AG09309 (cell line): ENCODE measurements at places on chromosomes 3 and 15.

DNA sequence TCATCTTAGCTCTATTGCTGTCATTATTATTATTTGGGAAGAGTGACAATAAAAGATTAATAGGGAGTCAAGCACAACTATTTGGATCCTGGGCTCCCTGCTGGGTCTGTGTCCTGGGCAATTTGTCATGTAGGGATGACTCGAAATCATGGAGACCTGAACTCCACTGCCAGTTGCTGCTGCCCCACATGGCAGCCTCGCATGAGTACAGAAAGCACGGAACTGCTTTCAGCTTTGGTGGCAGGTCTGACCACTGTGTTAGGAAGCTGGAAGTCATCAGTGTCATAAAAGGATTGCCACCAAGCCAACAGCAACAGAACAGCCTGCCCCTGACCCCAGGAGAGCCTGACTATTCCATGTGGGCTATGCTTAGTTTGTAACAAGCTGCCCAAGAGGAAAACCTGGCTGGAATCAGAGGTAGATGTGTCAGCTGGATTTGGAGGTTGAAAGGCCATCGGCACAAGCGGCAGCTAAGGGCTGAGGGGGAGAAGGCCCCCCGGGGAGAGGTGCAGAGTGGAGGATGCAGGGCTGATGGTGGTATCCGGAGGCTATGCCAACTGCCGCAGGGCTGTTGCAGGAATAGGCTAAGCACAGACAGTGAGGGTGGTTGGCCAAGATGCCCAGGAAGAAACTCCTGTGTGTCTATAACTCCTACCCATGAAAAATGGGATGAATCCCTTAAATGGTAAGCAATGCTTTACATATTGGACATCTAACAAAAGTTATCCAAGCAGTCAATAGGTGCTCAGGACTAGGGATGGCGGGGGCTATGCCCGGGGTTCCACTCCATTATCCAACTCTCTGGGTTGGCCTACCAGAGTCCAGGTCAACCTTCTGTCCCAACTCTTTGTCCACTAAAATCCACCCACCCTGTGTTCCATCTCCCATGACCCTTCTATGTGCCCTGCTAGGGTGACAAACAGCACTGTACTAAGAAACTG is 291.6 kb downstream of the ADAMTS17 start:
- no peak for DNase-seq

DNA sequence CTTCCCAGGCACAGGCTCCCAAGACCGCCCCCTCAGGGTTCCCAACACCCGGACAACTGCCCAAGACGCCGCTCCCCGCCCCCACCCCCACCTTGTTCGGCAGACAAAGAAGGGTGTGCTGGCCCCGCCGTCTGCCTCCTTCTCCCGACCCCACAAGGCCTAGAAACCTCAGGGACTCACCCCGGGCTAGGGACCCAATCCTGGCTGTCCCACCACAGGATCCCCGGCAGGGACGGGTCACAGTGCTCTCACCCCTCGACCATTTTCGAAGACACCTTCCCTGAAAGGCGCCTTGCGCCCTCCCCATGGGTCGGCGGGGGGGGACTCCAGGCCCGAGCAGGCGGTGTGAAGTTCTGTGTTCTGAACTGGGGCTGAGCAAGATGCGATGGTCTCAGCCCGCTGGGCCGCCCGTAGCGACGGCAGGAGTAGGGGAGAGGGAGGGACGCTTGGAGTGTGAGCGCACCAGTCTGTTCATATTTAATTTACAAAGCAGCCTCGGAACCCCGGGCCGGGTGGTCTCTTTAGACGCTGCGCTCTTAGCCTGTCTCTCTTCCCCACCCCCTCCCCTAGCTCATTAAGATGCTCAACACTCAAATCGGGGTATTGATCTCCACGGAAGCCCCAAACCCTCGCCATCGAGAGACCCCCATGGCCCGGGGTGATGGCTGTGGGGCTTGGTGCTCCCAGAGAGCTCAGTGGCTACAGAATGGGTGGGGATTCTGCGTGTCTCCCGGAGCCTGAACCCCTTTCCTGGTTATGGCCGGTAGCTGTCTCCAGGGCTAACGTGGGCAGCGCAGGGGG is 1.4 kb upstream of the ISLR2 start:
- no peak for DNase-seq

DNA sequence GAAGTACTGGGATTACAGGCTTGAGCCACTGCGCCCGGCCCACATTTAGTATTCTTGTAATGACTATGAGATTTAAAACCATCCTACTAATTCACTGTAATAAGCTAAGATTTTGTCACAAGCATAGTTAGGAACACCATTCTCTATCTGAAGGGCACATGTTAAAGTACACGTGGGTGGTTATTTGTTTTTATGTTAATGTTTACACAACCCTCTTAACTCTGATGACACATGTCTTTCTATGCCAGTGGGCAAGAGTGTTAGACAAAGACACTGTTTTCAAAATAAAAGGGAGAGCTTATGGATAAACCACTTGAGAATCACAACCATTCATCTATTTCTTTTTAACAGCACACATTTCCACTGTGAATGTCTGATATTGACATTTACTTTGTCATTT is 537.6 kb upstream of the IL12A start:
- DNase-seq: no peak

GRCh38 chr3:52286777-52287110 is 884 bp upstream of the GLYCTK start:
- no peak for DNase-seq

GRCh38 chr3:33060609-33061337 is 36.2 kb downstream of the GLB1 start:
- no peak for DNase-seq
